ENCODE measurements at places on chromosomes 4 and X. TPM values are rescaled to one million over a fixed set of nuclear protein-coding genes. Genes with fewer than 3 reads are reported as not detected.
A peak's percentile ranks its signal among the peaks of the same experiment; 100 is the strongest.

- H3K4me1 ChIP-seq, result peaks cover 20% of the 10 kb centered on the region
- peaks cover 2% of the 10 kb centered on the region for H3K27me3 ChIP-seq
- H3K36me3 ChIP-seq, result no peaks in the 10 kb centered on the region
- no peak overlapping the region for H3K27ac ChIP-seq
- H3K4me3 ChIP-seq, result no peak overlapping the region
Measured at GRCh38 chrX:39244147-39244546, 442.9 kb downstream of the MID1IP1 start.

GRCh38 chrX:121307449-121307848 is 260.0 kb downstream of the GLUD2 start:
- H3K27me3 ChIP-seq, result no peaks in the 10 kb centered on the region
- no peak for DNase-seq
- H3K4me1 ChIP-seq, result no peaks in the 10 kb centered on the region

- H3K27me3 ChIP-seq, result no peaks in the 10 kb centered on the region
- no peaks in the 10 kb centered on the region for H3K36me3 ChIP-seq
- no peak overlapping the region for H3K27ac ChIP-seq
- H3K4me3 ChIP-seq, result no peak overlapping the region
- DNase-seq, result no peak
- H3K4me1 ChIP-seq, result no peaks in the 10 kb centered on the region
Measured at GRCh38 chr4:125390126-125390525, 75.4 kb downstream of the FAT4 start.

- H3K27ac ChIP-seq, result no peak overlapping the region
- H3K27me3 ChIP-seq, result no peaks in the 10 kb centered on the region
- peak; percentile 64 for DNase-seq
- H3K36me3 ChIP-seq, result no peaks in the 10 kb centered on the region
Measured at GRCh38 chrX:153626025-153626633, 20.9 kb upstream of the DUSP9 start.

GRCh38 chr4:172095161-172095560 is 282.0 kb downstream of the GALNTL6 start:
- no peaks in the 10 kb centered on the region for H3K4me1 ChIP-seq
- H3K36me3 ChIP-seq, result no peaks in the 10 kb centered on the region
- H3K27me3 ChIP-seq, result no peaks in the 10 kb centered on the region

DNA sequence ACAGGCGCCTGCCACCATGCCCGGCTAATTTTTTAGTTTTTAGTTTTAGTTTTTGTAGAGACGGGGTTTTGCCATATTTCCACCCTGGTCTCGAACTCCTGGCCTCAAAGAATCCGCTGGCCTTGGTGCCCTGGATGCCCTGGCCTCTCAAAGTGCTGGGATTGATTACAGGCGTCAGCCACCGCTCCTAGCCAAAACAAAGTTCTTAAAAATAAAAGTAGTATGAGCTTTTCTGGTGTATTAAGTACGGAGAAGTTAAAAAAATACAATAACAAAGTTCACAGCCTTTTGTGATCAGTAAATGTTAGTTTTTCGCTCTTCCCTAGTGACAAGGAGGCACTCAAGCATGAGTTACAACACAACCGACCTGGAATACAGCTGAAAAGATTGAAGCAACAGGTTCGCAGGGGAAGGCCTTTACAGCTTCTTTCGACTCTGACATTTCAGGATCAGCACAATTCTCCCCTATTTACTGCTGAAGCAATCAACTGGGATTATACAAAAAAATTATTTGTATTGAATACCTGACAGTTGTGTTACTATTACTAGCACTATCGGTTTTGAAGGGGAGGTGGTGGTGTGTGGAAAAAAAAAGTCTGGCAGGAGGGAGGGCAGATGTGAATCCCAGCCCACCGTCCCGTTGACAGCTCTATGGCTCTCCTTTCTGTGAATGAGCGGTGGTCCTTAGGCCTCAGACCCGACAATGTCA is 893 bp upstream of the METAP1 start:
- H3K27me3 ChIP-seq, result no peaks in the 10 kb centered on the region
- H3K36me3 ChIP-seq, result no peaks in the 10 kb centered on the region
- peak overlapping the region; percentile 46 for H3K4me3 ChIP-seq
- peak overlapping the region; percentile 98 for H3K27ac ChIP-seq
- no peak for DNase-seq
- peaks cover 2% of the 10 kb centered on the region for H3K4me1 ChIP-seq

DNA sequence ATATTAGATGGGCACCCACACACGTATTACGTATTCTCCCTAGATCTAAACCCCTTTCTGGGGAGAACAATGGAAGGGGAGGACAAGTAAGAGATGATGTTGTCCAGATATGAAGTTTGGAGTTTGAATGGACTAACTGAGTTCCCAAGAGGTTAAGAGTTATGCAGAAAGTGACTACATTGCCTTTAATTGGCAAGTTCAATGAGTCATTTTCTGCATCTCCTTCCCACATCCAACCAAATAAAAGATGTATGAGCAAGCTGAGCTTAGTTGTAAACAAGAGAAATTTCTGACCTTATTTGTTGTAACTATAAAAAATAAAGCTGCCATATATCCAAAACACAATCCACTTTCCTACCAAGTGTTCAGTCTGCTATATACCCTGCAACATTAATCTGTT is 50.5 kb downstream of the TIGD2 start:
- H3K36me3 ChIP-seq, result no peaks in the 10 kb centered on the region
- H3K4me3 ChIP-seq, result no peak overlapping the region
- no peaks in the 10 kb centered on the region for H3K27me3 ChIP-seq
- no peaks in the 10 kb centered on the region for H3K4me1 ChIP-seq

- no peak for DNase-seq
- no peak overlapping the region for H3K4me3 ChIP-seq
- H3K36me3 ChIP-seq, result peaks cover 5% of the 10 kb centered on the region
- H3K27ac ChIP-seq, result no peak overlapping the region
Measured at GRCh38 chr4:15568821-15569220, 86.3 kb downstream of the FBXL5 start.

DNA sequence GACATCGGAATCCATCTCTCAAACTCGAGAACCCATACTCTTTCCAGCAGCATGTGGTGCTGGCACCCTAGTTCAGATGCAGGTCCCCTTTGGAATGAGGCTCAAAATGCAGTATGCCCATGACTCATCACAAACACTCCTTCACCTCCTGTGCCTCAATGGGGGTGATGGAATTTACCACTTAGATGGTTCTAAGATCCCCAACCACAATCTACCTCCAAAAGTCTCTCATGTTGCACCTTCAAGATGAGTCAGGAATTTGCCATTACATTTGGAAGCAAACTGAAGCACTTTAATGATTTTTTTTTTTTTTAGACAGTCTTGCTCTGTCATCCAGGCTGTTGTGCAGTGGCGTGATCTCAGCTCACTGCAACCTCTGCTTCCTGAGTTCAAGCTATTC is 8.5 kb upstream of the MID1 start:
- H3K27me3 ChIP-seq, result no peaks in the 10 kb centered on the region
- H3K4me1 ChIP-seq, result no peaks in the 10 kb centered on the region
- H3K36me3 ChIP-seq, result no peaks in the 10 kb centered on the region
- no peak overlapping the region for H3K4me3 ChIP-seq

GRCh38 chr4:52235552-52236201 is 184.6 kb downstream of the SPATA18 start:
- H3K4me1 ChIP-seq, result no peaks in the 10 kb centered on the region
- H3K27me3 ChIP-seq, result no peaks in the 10 kb centered on the region
- H3K4me3 ChIP-seq, result no peak overlapping the region
- DNase-seq, result no peak
- H3K27ac ChIP-seq, result no peak overlapping the region
- H3K36me3 ChIP-seq, result no peaks in the 10 kb centered on the region

- H3K36me3 ChIP-seq, result no peaks in the 10 kb centered on the region
- no peaks in the 10 kb centered on the region for H3K4me1 ChIP-seq
- no peak overlapping the region for H3K27ac ChIP-seq
- no peak overlapping the region for H3K4me3 ChIP-seq
- no peaks in the 10 kb centered on the region for H3K27me3 ChIP-seq
Measured at GRCh38 chrX:16282209-16282608, 114.9 kb downstream of the MAGEB17 start.

- peak; percentile 58 for DNase-seq
- no peak overlapping the region for H3K4me3 ChIP-seq
- no peak overlapping the region for H3K27ac ChIP-seq
- peaks cover 64% of the 10 kb centered on the region for H3K27me3 ChIP-seq
- H3K4me1 ChIP-seq, result peaks cover 23% of the 10 kb centered on the region
Measured at GRCh38 chr4:3481783-3482393, 18.8 kb downstream of the DOK7 start.

DNA sequence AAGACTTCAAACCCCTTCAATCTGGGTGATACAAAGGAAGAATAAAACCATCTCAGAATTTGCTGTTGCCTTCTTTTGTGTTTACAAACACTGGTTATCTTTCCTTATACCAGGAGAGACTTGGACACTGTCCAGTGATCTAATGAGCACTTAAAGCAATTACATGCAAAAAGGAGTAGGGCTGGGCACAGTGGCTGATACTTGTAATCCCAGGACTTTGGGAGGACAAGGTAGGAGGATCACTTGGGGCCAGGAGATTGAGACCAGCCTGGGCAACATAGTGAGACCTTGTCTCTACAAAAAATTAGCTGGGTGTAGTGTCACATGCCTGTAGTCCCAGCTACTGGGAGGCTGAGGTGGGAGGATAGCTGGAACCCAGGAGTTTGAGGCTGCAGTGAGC is 95.7 kb upstream of the DRD5 start:
- H3K27me3 ChIP-seq, result no peaks in the 10 kb centered on the region
- H3K4me3 ChIP-seq, result no peak overlapping the region
- peaks cover 5% of the 10 kb centered on the region for H3K4me1 ChIP-seq
- no peaks in the 10 kb centered on the region for H3K36me3 ChIP-seq
- H3K27ac ChIP-seq, result no peak overlapping the region

DNA sequence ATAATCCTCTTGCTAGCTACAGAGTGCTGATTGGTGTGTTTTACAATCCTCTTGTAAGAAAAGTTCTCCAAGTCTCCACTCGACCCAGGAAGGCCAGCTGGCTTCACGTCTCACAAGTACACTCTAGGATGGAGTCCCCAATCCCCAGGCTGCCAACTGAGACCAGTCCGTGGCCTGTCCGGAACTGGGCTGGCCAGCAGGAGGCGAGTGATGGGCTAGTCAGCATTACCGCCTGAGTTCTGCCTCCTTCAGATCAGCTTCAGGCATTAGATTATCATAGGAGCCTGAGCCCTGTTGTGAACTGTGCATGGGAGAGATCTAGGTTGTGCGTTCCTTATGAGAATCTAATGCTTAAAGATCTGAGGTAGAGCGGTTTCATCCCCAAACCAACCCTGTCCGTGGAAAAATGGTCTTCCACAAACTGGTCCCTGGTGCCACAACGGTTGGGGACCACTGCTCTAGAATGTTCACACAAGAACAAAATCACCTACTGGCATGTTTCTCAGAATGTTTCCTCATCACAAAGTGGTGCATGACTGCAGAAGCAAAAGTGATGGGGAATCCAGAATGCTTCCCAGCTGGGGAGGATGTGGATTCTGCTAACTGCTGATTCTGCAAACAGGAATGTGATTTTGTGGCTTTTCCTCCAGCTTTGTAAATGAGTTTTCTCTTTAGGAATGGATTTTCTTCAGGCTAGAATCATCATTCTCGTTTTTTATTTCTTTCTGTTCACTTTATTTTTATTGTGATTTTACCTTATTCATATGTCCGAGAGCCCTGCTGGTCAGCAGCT is 40.9 kb downstream of the SEPTIN11 start:
- no peak overlapping the region for H3K4me3 ChIP-seq
- DNase-seq, result no peak
- no peak overlapping the region for H3K27ac ChIP-seq
- H3K4me1 ChIP-seq, result peaks cover 9% of the 10 kb centered on the region
- H3K27me3 ChIP-seq, result no peaks in the 10 kb centered on the region
- H3K36me3 ChIP-seq, result peaks cover 1% of the 10 kb centered on the region

DNA sequence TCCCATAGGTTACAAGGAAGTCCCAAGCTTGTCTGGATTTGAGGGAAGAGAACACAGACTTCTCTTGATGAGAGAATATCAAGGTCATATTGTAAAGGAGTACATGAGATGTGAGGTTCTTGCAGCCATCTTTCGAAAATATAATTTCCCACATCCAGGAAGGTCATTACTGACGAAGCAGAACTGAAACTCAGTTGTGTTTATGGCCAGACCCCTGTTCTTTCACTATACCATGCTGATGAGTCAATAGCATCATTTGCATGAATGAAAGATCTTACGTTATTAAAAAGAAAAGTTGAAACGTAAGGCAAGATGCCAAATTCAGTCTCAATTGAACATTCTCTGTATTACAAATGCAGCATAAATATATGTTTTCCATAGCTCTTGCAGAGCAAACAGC is 14.2 kb upstream of the CCDC149 start:
- no peaks in the 10 kb centered on the region for H3K27me3 ChIP-seq
- H3K4me1 ChIP-seq, result no peaks in the 10 kb centered on the region
- no peak for DNase-seq
- no peak overlapping the region for H3K4me3 ChIP-seq
- no peaks in the 10 kb centered on the region for H3K36me3 ChIP-seq
- no peak overlapping the region for H3K27ac ChIP-seq

DNA sequence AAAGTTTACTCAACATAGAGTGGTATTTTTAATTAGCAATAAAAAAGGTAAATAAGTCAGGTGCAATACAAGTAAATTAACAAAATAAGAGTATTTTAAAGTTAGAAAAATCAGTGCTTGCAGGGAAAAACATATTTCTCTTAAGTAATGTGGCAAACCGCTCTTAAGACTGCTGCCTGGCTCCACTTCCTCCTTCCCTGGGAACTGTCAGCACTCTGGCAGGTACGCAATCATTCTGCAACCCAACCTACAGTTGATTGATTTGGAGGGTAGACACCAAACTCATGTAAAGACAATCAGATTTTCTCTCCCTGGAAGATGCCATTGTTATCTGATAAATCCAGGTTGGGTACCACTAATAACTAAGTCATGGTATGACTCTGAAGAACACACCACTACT is 63.9 kb downstream of the PPP3CA start:
- no peaks in the 10 kb centered on the region for H3K27me3 ChIP-seq

DNA sequence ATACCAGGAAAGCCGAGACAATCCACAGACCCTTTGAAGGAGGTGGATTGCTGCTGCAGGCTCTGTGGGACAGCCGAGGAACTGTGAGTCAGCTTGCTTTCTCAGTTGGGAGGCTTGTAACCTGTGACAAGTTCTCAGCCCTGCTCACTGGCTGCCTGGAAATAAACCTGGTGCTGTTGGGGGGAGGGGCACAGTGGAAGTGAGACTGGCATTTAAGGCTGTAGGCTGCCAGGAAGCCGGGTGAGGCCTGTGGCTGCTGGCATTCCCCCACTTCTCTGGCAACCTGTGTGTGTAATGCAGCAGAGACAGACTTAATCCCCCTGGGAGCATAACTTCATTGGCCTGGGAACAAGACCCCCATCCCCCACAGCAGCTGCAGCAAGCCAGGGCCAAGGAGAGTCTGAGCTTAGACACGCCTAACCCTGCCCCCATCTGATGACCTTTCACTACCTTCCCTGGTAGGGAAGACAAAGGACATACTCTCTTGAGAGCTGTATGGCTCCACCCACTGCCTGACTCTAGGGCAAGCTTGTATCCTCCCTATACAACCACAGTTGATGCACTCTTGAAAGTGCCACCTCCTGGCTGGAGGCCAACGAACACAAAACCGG is 64.1 kb downstream of the ALPK1 start:
- H3K27me3 ChIP-seq, result no peaks in the 10 kb centered on the region
- no peak for DNase-seq
- no peaks in the 10 kb centered on the region for H3K4me1 ChIP-seq
- H3K36me3 ChIP-seq, result no peaks in the 10 kb centered on the region

The MAGEA9B gene
- polyA plus RNA-seq, result not detected

The DMRTC1 gene
- not detected for polyA plus RNA-seq

The MAGEB10 gene
- not detected for polyA plus RNA-seq

The KCNE5 gene
- polyA plus RNA-seq, result 0.03 TPM

The SHOX gene
- 0.04 TPM for polyA plus RNA-seq
